ENCODE measurements at places on chromosomes 7 and 10.

GRCh38 chr10:79238158-79238520 lies 109.1 kb upstream of the PPIF start:
- no peak for DNase-seq

DNA sequence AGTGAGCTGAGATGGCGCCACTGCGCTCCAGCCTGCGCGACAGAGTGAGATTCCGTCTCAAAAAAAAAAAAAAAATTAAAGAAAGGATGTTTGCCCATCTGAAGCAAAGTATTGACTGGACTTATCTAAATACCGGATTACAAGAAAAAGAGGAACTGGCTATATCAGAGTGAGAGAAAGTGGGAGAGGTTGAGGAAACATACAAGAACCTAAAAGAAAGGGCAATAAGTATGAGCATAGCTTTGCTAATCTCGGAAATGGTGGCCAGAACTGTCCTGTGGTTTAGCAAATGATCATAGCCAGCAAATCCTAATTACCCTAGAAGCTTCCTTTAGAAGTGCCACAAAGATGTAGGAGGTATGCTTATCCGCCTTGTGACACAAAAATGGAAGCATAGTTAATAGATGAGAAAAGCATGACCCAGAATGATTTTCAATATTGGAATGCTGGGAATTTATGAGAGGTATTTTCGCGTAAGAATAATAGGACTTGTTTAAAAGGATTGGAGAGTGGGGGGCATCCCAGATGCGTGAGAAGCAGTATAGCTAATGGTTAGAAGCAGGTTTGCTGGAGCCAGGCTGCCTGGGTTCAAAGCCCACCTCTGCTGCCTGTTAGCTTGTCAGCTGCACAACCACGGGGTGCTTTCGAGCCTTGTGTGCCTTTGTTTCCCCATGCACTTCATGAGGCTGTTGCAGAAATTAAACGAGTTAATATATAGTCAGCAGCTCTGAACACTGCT lies 1.2 kb upstream of the GTPBP4 start:
- no peak for DNase-seq

DNA sequence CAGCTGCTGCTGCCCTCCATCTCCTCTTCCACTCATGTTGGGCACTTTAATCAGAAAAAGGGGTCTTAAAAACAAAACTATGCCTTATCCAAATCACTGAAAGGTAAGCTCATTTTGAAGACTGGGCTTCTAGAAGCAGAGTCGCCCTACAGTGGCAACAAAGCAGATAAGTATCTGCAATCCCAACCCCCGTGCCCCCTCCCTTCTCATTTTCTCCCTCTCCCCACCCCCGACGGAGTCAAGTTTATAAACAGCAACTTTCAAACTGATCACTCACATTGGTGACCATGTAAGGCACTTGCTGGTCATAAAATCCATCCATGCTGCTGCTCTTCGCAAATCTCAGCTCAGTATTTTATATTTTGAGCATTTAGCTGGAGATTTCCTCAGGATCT lies 738 bp downstream of the ETV1 start:
- no peak for DNase-seq

DNA sequence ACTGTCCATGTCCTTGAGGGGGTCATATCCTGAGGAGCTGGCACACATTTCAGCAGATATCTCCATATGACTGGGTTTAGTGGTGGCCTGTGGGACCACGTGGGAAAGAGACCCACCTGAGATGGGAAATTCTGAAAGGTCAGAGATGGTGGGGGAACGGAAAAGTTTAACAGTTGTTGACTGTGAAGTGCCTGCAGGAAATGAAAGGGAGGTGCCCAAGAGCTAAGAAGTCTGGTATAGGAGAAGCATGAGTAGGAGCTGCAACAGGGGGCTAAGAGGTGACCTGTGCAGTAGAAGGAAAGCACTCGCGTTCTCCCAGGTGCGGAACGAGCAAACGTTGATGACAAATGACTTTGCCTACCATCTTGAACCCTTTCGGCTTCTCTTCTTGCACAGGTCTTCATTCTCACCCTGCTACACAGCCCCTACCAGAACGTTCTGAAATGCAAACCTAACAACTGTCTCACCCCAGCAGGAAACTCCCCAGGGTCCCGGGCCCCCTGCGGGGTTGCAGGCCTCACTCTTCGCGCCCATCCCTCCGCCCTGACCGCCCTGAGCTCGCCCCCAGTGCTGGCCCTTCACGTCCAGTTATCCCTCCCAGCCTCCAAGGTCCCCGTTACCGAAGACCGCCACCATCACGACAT lies 9.8 kb upstream of the FXYD4 start:
- DNase-seq = no peak

GRCh38 chr10:114166043-114166442 lies 8.0 kb downstream of the CCDC186 start:
- DNase-seq = no peak

GRCh38 chr7:149885191-149886017 lies 11.6 kb downstream of the ATP6V0E2 start:
- no peak for DNase-seq

DNA sequence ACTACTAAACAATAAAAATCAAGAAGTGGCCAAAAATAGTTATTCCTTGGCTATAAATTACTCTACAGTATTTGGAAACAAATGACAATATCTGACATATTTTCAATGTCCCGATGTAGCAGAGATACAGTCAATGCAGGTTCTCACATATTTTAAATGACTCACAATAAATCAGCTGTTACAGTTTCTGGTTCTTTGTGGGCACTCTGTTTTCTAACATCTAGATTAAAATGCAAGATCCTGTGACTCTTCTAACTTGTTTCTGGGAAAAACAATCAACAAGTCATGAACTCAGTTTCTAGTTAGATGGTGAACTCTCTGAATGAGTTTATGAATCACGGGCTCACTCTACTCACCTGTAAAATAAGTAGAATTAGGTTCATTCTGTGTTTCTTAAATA lies 849.6 kb upstream of the MBL2 start:
- no peak for DNase-seq

DNA sequence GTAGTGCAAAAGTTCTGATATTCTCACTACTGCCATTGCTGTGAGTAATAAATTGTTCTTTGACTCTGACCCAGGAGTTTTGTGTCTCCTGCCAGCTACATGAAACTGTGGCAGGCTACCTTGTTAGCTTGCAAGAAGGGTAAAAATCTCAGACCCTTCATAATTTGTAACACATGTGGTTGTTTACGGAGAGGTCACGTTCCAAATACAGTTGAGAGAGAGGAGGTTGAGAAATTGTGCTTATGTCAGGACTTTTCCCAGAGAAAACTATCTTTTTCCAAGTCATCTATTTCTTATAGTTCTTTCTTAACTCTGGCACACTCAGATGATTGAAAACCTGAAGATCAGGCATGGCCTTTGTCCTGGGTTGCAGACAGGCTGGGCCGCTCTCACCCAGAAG lies 114.4 kb upstream of the SVIL start:
- DNase-seq = no peak

DNA sequence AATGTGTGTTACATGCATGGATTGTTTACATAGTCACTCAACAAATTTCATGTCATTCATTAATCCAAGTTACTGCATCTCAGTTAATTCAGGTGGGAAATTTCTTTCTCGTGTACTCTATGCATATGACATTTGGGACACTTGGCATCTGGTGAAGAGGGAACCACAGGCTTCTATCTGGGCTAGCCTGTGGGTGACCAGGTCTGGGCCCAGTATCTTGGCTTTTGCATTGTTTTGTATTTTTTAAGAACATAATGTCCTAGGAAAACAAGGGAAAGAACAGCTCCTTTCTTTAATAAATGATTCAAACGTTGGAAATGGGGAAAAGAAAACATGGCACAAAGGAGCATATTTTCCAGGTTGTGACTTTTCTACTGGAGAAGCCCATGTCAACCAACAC lies 331.1 kb downstream of the WDR11 start:
- DNase-seq = no peak

DNA sequence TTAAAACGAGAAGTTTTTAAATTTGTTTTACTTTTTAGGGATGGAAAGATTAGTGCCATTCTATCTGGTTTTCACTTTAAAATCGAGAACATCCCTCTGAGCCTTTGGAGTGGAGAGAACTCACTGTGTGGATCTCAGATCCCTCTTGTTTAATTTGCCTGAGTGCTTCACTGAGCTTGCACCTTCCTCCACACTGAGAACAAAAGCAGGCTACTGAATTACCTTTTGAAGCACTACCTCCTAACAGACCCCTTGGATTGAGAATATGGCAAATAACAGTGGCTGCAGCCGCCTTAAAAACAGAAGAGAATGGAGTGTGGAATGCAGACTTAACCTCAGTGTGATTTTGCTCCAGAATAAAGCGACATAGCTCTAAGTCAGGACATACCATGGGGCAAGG lies 204.7 kb downstream of the CNTNAP2 start:
- no peak for DNase-seq

GRCh38 chr7:157874870-157875229 lies 538.0 kb downstream of the DNAJB6 start:
- no peak for DNase-seq

DNA sequence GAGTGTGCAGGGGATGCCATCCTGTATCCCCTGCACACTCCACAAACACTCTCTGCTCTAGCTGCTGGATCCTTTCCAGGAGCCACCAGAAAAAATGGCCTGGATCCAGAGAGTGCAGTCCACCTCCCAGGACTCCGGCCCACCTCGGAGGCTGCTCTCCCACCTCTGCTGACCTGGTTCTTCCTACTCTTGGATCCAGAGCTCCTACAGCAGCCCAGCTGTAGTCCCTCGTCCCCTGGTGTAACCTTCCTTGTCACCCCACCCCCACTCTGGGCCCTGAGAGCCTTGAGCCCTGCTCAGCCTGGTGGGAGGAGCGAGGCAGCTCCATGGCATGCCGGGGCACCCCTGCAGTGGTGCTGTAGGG lies 54.4 kb downstream of the GOLGA7B start:
- no peak for DNase-seq

- no peak for DNase-seq
These were observed 1.7 kb upstream of the ANKRD22 start for GRCh38 chr10:88853155-88853881.

DNA sequence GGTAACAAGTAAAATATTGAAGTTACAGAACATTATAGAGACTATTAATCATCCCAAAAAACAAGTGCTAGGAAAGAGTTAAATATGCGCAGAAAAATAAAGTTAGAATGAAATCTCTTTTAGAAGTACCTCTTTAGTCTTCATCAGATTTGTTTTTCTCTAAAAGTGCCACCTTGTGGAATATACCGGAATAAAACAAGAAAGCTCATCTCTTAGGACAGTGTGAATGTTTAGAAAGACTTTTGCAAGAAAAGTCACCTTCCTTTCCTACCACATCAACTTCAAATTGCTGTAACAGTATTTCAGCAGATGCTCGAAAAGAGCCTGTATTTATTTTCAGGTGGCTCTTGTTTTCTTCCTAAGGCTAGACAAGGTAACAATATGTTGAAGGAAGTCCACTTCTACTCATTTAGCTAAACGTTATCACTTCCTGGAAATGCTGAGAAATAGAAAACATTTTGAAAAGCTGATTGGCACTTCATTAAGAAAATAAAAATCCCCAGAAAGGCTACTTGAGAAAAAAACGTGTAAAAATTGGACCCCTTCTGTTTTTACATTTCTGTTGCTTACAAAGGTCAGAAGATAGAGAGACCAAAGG lies 19.8 kb upstream of the FAM133B start:
- no peak for DNase-seq

DNA sequence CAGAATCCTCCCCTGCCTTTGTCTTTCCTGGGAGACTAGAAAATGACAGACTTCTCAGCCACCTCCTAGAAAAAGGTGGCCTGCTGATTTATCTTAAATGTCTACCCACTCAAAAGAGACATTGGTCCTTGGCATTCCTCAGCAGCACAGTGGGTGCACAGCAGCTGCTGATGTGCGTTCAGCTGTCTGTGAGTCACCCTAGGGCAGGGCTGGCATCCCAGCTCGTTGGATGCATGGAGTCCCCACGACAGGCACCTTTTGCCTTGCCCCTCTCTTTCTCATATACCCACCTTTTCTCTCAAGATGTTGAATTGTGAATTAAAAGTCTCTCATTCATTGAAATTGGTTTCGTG lies 113.0 kb downstream of the DOCK1 start:
- DNase-seq = no peak

DNA sequence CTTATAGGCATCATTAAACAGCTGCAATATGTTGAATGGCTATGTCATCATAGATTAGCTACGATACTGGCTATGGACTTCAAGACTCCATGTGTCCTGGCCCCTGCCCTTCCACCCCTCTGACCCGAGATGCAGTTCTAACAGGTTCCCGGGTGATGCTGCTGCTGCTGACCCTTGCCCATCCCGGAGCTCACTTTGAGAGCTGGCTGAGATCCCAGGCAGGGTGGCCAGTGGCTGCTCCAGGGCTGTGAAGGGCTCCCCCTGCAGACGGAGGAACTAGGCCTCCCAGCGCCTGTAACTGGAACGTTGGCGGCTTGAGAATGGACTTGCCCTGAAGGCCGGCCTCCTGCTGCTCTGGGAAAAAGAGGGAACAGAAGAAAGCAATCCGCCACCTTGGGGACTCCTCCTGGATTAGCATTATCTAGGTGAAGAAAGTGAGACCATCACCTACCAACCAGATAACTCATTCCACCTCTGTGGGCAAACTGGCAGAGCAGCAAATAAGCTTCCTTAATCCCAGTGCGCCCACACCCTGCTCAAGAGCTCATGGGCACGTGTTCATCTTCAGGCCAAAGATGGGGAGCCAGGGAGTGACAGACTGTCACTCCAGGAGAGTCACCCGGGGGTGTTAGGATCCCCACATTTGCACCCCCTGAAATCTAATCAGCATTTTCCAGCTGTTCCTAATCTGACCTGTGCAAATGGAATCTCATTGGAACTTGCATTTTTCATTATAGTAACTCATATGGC lies 56.8 kb downstream of the PARP12 start:
- no peak for DNase-seq

- DNase-seq = no peak
These were observed 89.9 kb downstream of the REEP3 start for GRCh38 chr10:63611078-63611477.

DNA sequence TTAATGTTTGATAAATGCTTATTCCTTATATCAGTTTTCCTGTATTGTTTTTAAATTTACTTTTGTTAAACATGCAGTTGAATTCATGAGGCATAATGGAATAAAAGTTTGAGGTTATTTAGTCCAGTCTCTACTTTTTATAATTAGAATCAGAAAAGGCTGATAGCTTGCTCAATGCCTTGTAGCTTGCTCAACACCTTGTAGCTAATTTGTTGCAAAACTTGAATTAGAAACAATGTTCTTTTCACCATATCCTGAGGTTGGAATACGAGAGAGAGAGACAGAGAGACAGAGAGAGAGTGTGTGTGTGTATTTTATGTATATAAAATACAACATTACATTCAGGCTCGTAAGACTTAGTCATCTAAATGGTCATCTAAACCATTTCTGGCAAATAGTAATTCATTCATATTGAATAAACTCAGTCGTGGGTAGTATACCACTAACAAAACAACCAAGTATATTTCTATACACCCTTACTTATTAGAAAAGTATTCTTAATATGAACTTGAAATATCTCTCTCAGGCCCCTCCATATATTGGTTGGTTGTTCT lies 243.5 kb downstream of the ADK start:
- no peak for DNase-seq

DNA sequence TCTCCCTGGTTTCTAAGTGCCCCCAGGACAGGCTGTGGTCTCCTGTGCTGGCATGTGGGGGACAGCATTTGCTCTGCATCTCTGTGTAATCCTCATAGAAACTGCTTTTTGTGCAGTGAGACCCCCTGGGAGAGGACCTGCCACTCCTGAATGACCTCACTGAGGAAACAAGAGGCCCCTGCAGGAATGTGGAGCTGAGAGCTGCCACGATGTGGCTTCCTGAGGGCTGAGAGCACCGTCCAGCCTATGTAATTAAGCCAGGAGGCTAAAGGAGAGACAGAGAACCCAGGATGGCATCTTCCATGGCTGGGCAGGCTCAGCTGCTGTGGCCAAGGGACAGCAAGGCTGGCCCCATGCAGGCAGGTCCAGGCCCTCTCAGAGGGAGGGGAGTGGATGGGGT lies 32.3 kb upstream of the ADGRA1 start:
- DNase-seq = no peak

GRCh38 chr7:151380199-151381097 lies 29.4 kb downstream of the WDR86 start:
- DNase-seq = no peak

Data from epithelial cell of prostate (primary cell).